ELR (cell line): ENCODE measurements at places on chromosomes 13 and 19.

GRCh38 chr19:58052256-58052655 lies 6.8 kb upstream of the ZNF135 start:
- DNase-seq: no peak

- no peak for DNase-seq
These were observed 3.3 kb downstream of the MATK start for GRCh38 chr19:3782903-3783302.

- no peak for DNase-seq
These were observed 18.1 kb upstream of the UBE2L5 start for GRCh38 chr13:30404207-30404606.

DNA sequence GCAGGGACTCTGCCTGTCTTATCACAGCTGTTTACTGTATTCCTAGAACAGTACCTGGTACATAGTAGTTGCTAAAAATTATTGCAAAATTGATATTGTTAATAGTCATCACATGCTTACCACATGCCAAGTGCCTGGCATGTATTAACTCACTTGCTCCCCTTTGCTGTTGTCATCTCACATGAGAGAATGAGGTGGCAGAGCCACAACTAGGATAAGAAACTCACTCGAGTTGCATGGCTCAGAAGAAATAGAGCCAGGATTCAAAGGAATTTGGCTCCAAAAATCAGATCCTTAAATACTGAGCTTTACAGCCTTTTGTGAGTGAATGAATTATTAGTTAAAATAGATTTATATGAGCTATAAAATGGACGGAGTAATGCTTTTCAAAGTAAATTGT lies 42.6 kb downstream of the B3GLCT start:
- no peak for DNase-seq

GRCh38 chr13:26062853-26063444 lies 11.1 kb upstream of the SHISA2 start:
- peak; percentile 55 for DNase-seq

GRCh38 chr19:39430675-39431593 lies 4.8 kb downstream of the RPS16 start:
- peak; percentile 99 for DNase-seq

DNA sequence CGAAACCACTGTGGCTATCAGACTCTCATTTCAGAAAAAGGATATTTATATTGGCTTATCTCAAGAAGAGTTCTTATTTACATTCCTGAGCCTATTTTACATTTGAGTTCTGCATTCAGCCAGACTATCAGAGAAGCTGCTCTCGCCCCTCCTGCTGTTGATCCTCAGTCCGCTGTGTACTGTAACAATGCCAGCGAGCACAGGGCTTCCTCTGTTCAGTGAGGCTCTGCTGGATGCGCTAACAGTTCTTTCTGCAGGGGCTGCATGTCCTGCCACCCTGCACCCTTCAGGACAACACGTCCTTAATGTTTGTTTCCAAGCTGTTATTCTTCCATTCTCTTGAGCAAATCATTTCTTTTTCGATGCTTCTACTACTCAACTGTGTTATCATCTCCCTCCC lies 463.7 kb upstream of the SGCG start:
- no peak for DNase-seq

GRCh38 chr13:66879988-66880387 lies 350.1 kb downstream of the PCDH9 start:
- DNase-seq: no peak

- DNase-seq: no peak
These were observed 13.9 kb downstream of the PALM start for GRCh38 chr19:722553-723101.

GRCh38 chr13:51849145-51850101 lies 4.4 kb upstream of the TMEM272 start:
- DNase-seq: peak; percentile 50

GRCh38 chr13:61777899-61778298 lies 362.2 kb upstream of the PCDH20 start:
- no peak for DNase-seq

- no peak for DNase-seq
These were observed 118.5 kb upstream of the MIR17HG start for GRCh38 chr13:91228940-91229339.
